ENCODE measurements at places on chromosomes 4 and X. TPM values are rescaled to one million over a fixed set of nuclear protein-coding genes. Genes with fewer than 3 reads are reported as not detected.

KLHL4 gene
- 0.28 TPM for total RNA-seq

LUZP4 gene
- not detected for total RNA-seq

GRCh38 chr4:185424905-185425646, 688 bp downstream of the UFSP2 start:
- no peak for DNase-seq

MAGEC3 gene
- not detected for total RNA-seq

GRCh38 chrX:154542723-154543424, 3.8 kb downstream of the G6PD start:
- DNase-seq: peak; percentile 59

ARAF gene
- 73.1 TPM for total RNA-seq

- DNase-seq: no peak
These were observed 41.1 kb downstream of the REELD1 start for GRCh38 chr4:146255463-146255862.

CENPVL2 gene
- total RNA-seq: not detected

GRCh38 chr4:12447451-12447850, 1018.8 kb upstream of the HS3ST1 start:
- DNase-seq: no peak

SSX3 gene
- total RNA-seq: not detected

DNA sequence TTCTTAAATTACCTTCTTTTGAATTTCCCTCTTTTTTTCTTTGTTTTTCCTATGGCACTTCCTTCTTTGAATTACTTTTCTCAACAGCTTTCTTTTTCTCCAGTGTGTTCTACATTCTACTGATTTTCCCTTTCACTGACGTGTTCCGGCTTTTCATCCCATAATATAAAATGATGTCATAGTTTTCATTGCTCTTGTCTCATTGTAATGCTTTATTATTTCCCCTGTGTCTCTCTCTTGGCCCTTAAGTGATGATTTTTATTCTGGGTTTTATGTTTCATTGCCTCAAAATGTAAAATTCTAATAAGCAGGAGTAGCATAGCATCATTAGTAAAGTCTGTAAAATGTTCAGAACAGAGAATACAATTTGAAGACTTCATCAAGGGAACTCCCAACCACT, 299.3 kb downstream of the KCTD8 start:
- DNase-seq: no peak

GRCh38 chrX:44244008-44244407, 99.5 kb downstream of the EFHC2 start:
- DNase-seq: no peak
